ENCODE measurements at places on chromosomes 2 and 18. TPM values are rescaled to one million over a fixed set of nuclear protein-coding genes. Genes with fewer than 3 reads are reported as not detected.

The HOXD13 gene
- total RNA-seq, result not detected

DNA sequence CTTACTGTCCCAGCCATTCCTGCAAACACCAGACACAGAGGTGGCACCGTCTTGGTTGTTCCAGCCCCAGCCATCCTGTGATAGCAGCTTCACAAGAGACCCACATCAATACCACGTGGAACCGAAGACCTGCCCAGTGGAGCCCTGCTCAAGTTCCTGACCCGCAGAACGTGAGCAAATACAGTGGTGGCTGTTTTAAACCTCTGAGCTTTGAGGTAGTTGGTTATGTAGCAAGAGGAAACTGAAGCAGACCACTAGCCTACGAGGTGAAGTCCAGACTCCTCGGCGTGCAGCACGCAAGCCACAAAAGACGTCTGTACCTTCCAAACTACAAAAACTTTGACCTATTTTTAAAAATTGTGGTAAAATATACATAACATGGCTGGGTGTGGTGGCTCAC is 96.1 kb upstream of the ODC1 start:
- no peak overlapping the region for H3K4me3 ChIP-seq
- peaks cover 23% of the 10 kb centered on the region for H3K4me1 ChIP-seq
- DNase-seq, result peak; percentile 32

DNA sequence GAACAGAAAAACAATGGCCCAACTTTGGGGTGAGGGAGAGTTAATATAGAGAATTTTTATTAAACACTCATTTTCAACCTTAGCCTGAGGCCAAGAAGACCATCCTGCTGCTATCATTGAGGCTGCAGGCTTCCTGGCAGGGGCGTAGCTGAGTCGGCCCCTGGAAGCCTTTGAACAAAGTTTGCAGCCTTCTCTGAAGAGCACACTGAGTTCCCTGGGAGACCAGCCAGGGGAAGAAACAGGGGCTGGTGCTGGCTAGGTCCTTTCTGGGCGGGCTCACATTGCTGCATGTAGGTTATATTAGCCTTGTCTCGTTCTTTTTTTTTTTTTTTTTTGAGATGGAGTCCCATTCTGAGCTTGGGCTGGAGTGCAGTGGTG is 126.8 kb upstream of the HS6ST1 start:
- H3K36me3 ChIP-seq, result no peaks in the 10 kb centered on the region
- H3K27ac ChIP-seq, result no peak overlapping the region
- peaks cover 9% of the 10 kb centered on the region for H3K4me1 ChIP-seq
- H3K4me3 ChIP-seq, result no peak overlapping the region

GRCh38 chr2:127503491-127503890 is 22.8 kb downstream of the IWS1 start:
- H3K4me3 ChIP-seq, result no peak overlapping the region
- H3K27ac ChIP-seq, result no peak overlapping the region
- H3K4me1 ChIP-seq, result peaks cover 12% of the 10 kb centered on the region
- H3K36me3 ChIP-seq, result peaks cover 71% of the 10 kb centered on the region

DNA sequence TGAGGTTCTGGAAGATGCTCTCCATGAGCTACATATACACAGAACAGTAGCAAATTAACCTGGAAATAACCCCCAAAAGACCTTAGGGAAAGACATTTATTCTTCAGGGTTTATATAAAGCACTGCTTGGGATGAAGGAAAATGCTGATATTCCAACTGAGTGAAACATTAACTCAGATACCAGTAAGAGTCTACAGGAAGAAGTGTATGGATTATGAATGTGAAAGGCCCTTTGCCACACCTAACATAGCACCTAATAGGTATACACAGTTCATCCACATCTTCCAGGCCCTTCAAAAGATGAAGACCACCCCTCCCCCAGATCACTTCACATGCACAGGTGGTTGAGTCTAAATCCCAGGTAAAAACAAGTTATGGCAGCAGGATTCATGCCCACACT is 50.4 kb downstream of the MYO5B start:
- no peak for DNase-seq
- H3K4me3 ChIP-seq, result no peak overlapping the region
- no peaks in the 10 kb centered on the region for H3K36me3 ChIP-seq
- peaks cover 6% of the 10 kb centered on the region for H3K27me3 ChIP-seq
- H3K4me1 ChIP-seq, result no peaks in the 10 kb centered on the region
- H3K27ac ChIP-seq, result no peak overlapping the region

GRCh38 chr18:61322265-61322873 is 10.9 kb upstream of the CDH20 start:
- no peaks in the 10 kb centered on the region for H3K4me1 ChIP-seq
- no peak overlapping the region for H3K27ac ChIP-seq
- H3K4me3 ChIP-seq, result no peak overlapping the region
- H3K36me3 ChIP-seq, result no peaks in the 10 kb centered on the region
- DNase-seq, result peak; percentile 16

Measured in activated T-helper 2 cell treated with anti-CD3 and anti-CD28 coated beads, Interferon-gamma antibody, Interleukin-2, Interleukin-4, amounts not matched to agents 10 μg/mL and 5 μg/mL and 100 μg/mL, durations not matched to agents 14 hours and 24 hours and 36 hours (primary cell).